Endodermal cell (in vitro differentiated cells): ENCODE measurements at places on chromosomes 1 and 21. TPM values are rescaled to one million over a fixed set of nuclear protein-coding genes. Genes with fewer than 3 reads are reported as not detected.

DNA sequence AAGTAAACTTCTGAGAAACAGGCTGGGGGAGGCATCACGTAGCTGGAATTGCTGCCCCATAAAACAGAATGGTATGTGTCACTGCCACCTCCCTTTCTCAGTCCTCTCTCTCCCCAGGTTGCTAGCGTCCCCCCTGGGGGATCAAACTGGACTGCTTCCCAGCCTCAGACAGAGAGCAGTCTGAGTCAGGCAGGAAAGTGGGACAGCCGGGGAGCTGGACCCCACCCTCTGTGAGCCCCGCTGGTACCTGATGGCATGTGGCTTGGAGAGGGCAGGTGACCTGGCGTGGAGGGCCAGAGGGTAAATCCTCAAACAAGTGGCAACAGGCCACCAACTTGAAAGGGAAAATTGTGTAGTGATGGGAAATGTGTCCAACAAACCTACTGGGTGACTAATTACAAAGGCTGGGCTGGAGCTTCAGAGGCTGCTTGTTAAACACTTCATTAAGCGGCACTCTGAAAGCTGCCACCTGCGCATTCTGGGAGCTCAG is 1.0 kb upstream of the SFN start:
- no peak for DNase-seq

DNA sequence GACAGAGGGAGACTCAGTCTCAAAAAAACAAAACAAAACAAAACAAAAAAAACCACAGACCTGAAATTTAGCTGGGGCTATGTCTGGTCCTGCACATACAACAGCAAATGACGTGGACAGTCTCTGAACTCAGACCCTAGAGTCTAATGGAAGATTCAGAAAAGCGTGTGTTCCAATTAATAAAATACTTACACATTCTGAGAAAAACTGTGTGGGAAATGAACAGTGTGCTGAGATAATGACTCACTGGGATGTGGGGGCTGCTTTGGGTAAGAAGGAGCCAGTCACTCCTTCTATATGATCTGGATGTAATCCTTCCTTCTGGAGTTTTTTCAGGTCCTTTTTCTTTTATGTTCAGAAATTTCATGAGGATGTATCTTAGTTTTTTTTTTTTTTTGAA is 29.4 kb downstream of the CLDN14 start:
- DNase-seq = no peak

- peak; percentile 97 for DNase-seq
Measured at GRCh38 chr1:3501856-3502640, 47.6 kb downstream of the ARHGEF16 start.

- DNase-seq = peak; percentile 65
Measured at GRCh38 chr1:156670791-156671190, 6.4 kb downstream of the NES start.

DNA sequence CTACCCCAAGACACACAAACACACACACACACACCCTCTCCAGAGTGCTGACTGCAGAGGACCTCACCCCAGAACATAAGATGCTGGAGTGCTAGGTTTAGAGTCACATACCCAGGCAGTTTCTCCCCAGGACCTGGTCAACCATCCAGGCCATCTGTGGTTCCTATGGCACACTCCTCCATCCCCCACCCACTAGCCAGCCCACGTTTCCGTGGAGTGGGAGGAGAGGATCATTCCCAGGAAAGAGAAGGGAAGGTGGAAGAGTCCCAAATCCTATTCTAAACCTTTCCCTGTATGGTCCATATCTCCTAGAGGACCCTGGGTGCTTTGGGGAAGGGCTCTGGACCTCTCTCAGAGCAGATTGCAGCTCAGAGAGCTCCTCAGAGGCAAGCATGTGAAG is 1.1 kb downstream of the KCNJ9 start:
- DNase-seq = no peak

GRCh38 chr21:16870103-16870502 is 642.7 kb upstream of the CXADR start:
- no peak for DNase-seq

DNA sequence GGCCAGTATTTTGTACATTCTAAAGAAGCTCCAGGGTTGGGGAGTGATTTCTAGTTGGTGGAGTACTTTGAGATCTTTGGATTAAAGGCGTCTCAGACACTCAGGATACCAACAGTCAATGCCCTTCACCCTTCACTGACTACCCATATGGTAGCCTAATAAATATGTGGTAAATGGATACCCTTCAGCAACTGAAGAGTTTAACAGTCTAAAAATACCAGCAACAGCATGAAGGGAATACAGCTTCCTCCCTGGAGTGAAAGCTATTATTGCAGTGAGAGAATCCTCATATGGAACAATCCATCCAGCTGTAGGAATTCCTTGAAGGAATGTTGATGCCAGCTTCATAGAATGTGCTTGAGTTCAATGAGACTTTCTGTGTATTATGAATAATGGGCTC is 26.8 kb downstream of the DNAJC11 start:
- DNase-seq = no peak

Gene LEFTY1
- total RNA-seq = 76.0 to 806 TPM (median 85.4 TPM) in 3 replicates

Gene LCE2B
- total RNA-seq = not detected in 3 replicates

Gene LYST
- 3.7 to 7.2 TPM (median 6.8 TPM) in 3 replicates for total RNA-seq

Gene CFH
- total RNA-seq = not detected in 2 replicates

Gene FALEC
- 1.6 TPM in 1 of 3 replicates, not detected in the others for total RNA-seq
